SJSA1 (cell line): ENCODE measurements at places on chromosomes 1 and 21.
A peak's percentile ranks its signal among the peaks of the same experiment; 100 is the strongest.

GRCh38 chr1:246582301-246583055, 16.2 kb downstream of the CNST start:
- DNase-seq: no peak

DNA sequence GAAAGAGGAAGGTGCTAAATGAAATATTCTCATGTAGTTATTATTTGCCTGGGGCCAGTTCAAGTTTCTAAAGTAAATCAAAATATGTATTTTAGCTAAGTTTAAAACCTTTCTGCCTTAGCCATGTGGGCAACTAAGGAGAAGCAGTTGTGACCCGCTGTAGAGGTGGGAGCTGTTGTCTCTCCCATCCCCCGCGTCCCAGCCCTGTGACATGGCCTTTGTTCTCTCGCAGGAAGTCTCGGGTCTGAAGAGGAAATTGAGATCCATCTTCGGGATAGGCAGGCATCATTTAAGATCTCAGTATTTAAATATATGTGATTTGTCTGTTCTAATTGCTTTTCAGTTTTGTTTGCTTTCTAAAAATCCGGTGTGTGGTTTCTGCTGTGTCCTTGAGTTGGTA, 121.5 kb downstream of the CAMTA1 start:
- no peak for DNase-seq

GRCh38 chr21:15222707-15223106, 157.9 kb upstream of the NRIP1 start:
- no peak for DNase-seq

GRCh38 chr1:201272799-201273198, 10.5 kb upstream of the PKP1 start:
- no peak for DNase-seq

- no peak for DNase-seq
Observed at GRCh38 chr1:18668046-18668445, 37.4 kb downstream of the PAX7 start.

DNA sequence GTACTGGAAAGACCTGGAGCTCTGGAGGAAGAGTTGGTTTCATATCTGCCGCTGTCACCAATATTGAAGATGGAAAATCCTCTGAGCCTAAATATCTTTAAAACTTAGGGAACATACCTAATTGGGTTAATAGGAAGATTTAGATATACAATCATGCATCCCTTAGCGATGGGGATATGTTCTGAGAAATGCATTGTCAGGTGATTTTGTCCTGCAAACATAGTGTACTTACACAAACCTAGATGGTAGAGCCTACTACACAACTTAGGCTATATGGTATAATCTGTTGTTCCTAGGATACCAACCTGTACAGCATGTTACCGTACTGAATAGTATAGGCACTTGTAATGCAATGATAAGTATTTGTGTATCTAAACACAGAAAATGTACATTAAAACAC, 22.5 kb downstream of the YTHDF2 start:
- DNase-seq: no peak

DNA sequence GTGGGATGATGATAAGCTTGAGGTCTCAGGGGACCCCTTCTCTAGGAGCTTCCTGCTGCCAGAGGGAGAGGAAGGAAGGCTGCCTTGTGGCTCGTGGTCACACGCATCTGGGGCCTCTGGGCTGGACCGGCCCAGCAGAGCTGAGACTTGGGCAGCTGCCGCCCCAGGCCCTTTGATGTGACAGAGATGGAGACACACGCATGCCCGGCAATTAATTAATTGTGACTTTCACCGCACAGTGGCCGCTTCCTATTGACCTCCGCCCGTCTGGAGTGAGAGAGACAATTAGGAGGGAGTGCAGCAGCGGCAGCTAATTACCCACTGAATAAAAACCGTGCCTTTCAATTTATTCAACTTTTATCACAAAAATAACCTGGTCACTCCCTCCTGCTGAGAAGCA, 16.6 kb upstream of the C1QA start:
- DNase-seq: no peak

DNA sequence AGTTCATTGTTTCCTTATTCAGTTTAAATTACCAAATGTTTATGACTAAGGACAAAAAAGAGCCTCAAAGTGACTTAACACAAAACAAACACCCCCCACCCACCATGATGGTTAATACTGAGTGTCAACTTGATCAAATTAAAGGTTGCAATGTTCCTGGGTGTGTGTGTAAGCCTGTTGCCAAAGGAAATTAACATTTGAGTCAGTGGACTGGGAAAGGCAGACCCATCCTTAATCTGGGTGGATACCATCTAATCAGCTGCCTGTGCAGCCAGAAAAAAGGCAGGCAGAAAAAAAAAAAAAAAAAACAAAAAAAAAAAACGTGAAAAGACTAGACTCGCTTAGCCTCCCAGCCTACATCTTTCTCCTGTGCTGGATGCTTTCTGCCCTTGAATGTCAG, 543.4 kb downstream of the NEGR1 start:
- DNase-seq: no peak

DNA sequence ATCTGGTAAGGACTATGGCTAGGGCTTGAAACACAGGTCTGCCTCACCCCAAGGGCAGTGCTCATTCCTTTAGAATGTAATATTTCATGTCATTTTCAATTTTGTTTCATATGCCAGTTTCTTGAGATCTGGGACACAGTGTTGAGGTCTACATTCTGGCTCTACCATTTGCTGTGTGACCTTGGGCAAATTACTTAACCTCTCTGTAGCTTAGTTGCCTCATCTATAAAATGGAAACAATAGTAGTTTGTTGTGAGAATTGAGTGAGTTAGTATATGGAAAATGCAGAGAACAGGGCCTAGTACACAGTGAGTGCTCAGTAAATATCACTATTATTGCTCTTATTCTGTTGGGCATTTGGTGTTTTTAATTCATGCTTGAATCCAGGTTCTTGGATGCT, 84.4 kb downstream of the WDR3 start:
- no peak for DNase-seq

DNA sequence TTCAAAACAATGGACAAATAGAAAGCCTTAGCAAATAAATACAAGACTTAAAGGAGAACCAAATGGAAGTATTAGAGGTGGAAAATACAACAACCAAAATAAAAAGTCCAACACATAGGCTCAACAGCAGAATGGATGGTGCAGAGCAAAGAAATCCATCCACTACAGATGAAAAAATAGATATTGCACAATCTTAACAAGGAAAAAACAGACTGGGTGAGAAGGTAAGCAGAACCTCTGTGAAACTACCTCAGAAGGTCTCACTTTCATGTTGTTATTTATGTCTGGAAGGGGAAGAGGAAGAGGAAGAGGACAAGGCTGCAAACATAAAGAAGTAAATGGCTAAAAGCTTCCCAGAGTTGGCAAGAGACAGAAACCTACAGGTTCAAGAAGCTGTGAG, 158.7 kb upstream of the NBPF11 start:
- no peak for DNase-seq

DNA sequence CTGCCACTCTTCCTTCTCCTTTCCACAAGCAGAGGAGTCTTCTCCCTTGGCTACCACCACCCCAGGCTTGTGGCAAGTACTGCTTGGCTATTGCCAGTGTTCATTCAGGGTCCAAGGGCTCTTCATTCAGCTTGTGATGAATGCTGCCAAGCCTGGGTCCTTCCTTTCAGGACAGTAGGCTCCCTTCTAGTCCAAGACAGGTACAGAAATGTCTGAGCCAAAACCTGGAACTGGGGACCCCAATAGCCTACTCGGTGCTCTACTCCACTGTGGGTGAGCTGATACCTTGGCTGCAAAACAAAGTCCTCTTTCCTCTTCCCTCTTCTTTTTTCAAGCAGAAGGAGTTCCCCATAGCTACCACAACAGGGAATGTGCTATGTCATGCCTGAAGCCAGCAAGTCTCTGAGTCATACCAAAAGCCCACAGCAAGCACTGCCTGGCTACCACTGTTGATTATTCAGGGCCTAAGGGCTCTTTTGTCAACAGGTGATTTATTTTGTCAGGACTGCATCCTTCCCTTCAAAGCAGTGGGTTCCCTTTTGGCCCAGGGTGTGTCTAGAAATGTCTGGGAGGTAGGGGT, 268.9 kb downstream of the HHAT start:
- DNase-seq: peak; percentile 79

DNA sequence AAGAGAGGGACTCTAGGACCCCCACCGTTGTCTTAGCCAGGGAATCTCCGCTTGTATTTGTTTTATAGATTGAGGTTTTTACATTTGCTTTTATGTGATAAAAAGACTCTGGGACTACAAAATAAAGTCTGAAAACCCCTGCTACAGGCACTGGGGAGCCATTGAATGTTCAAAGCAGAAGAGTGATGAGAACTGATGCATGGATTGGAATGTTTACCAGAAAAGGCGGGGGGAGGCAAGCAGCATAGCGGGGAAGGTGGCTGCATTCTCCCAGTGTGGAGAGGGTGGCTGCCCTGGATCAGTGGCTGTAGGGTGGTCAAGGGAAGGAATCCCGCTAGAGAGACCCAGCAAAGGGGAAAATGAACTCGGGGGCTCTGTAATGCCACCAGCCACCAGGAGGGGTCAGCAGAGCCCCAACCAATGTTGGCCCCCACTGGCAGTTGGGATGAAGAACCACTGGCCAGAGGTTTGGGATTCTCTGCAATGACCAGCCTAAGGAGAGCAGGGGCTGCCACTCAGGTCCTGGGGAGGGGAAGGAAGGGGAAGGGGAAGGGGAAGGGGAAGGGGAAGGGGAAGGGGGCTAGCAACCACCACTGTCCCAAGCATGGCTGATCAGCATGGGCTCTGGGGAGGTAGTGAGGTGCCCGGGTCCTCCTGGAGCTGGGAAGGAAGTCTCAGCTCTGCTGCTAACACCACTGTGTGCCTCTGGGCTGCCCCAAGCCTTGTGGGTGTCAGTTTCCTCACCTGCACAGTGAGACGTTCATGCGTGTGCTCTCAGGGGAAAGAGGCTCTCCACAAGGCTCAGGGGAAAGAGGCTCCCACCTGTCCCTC, 19.2 kb upstream of the PEF1 start:
- peak; percentile 70 for DNase-seq

- DNase-seq: peak; percentile 34
Observed at GRCh38 chr21:46099476-46099875, 1.6 kb downstream of the COL6A2 start.

DNA sequence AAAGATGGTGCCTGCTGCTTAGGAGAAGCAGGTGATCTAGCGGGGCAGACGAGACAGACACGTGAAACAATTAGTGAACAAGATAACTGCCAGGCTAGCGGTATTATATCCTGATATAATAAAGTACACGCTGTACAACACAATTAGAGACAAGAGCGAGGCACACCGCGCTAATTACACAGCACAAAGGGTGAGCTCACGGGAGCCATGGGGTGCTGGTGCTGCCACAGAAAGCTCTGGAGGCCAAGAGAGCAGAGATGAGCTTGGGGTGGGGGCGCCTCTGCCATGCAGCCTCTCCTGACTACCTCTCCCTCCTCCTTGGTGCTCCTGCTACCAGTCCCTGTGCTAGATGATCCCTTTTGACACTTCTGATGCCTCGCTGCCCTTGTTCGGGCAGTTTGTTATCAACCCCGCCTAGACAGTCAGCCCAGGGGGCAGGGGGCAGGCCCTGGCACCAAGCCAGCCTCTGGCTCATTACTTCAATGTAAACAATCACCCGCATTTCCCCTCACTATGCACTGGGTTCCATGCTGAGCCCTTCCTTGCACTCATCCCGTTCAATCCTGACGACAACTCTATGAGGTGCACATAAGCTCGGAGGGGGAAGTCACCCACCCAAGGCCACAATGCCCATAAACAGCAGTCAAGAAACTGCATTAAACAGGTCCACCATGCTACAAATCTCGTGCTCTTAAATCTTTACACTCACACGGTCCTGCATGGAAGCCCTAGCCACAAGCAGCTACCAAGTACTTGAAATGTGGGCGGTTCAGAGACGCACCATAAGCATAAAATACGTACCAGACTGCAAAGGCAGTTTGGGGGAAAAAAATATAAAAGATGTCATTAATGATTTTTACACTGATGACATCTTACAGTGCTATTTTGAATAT, 103.0 kb downstream of the SSBP3 start:
- no peak for DNase-seq
